Daoy (cell line): ENCODE measurements at places on chromosomes 2 and 18. TPM values are rescaled to one million over a fixed set of nuclear protein-coding genes. Genes with fewer than 3 reads are reported as not detected.

Gene PLEKHH2
- total RNA-seq: 0.51 and 1.2 TPM in 2 replicates

Gene PDE1A
- total RNA-seq: not detected in 2 replicates

Gene LIPT1
- total RNA-seq: 7.7 and 13.6 TPM in 2 replicates

Gene IHH
- total RNA-seq: not detected in 2 replicates

Gene KIAA2012
- not detected in 2 replicates for total RNA-seq

Gene VWC2L
- total RNA-seq: not detected in 2 replicates

Gene WDR35
- 15.6 and 17.8 TPM in 2 replicates for total RNA-seq

Gene CRACDL
- 0.33 and 1.3 TPM in 2 replicates for total RNA-seq
